ENCODE measurements at places on chromosomes 4 and X. TPM values are rescaled to one million over a fixed set of nuclear protein-coding genes. Genes with fewer than 3 reads are reported as not detected.

PDGFC gene
- not detected for total RNA-seq

IRS4 gene
- not detected for total RNA-seq

CLCN4 gene
- total RNA-seq, result 0.16 TPM

IBSP gene
- total RNA-seq, result not detected

CCDC158 gene
- not detected for total RNA-seq

RASL11B gene
- total RNA-seq, result 0.50 TPM

GLRA3 gene
- not detected for total RNA-seq

DNA sequence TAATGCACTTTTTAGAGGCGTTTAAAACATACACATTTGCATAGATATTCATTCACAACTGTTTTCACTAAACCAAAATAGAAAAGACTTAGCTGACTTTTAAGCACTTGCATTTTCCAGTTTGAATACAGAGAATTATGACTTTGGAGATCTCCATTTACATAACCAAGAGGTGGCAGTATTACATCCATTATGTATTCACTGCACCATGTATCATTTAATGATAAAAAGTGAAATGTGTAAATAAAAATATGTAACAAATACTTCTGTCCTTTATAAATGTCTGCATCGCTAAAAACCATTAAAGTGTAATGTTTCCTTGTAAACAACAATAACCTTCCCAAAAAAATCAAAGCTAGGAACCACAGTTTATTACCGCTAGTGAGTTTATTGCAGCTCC lies 413.2 kb downstream of the FGF13 start:
- no peak for DNase-seq

DNA sequence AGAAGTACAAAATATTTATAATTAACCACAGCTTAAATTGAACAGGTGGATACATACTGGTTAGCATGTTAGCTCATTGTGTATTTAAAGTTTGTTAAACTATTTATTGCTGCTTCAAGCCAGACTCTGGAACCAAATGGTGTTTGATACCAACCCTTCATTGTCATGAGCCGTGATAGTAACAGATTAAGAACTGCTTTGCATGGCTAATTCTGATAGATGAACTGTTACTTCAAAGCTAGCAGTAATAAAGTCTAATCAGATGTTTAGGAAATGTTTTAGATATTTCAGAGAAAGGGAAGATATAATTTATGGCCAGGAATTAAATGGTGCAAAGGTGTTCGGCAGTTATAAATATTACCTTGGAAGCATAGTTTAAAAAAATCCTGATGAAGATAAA lies 676.1 kb upstream of the ATOH1 start:
- no peak for DNase-seq

- peak; percentile 75 for DNase-seq
Observed at GRCh38 chrX:96684339-96685209, at the start of gene DIAPH2. TSS of gene DIAPH2 (plus strand) at chrX:96684842.

DNA sequence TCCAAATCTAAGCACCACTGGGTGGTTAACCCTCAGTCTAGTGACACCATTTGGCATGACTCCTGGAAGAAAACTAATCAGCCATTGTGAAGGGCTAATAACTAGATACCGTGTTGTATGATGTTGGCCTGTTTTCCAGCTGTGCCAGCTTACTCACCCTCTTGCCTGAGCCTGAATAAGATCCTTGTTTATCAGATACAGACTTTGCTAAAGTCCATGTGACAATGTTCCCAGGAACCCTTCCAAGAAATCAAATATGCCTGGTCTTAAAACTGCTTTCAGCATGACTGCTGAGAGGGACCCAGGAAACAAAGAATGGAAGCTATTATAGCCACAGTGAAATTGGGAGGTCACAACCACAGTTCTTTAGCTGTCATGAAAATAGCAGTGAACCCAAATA lies 640.8 kb upstream of the INTU start:
- no peak for DNase-seq

DNA sequence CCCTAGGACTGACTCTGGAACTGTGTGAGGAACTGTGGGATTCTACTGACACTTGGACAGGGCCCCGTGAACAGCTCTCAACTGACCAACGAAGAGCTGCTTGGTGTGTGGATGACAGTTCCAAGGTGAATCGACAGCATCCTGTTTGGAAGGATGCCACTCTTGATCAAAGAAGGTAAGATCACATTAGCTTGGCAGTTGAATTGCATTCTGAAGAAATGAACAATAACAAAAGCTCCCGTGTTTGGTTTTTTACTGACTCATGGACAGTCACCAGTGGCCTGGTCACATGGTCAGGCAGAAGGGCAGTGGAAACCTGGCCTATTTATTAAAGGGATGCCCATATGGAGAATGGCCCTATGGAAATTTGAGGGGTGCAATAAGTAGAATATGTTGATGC lies 33.1 kb upstream of the GPR34 start:
- no peak for DNase-seq

DNA sequence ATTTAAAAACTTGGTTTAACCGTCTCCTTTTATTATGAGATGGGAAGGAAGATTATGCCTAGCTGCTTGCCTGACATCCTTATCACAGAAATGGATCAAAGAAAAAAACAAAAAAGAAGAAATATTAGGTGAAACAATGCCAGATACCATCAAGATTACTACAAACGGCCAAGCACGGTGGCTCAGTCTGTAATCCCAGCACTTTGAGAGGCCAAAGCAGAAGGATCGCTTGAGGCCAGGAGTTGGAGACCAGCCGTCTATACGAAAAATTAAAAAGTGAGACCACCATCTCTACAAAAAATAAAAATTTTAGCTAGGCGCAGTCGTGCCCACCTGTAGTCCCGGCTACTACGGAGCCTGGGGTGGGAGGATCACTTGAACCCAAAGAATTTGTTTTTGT lies 2.3 kb downstream of the FRYL start:
- no peak for DNase-seq

GRCh38 chr4:5069901-5070300 lies 18.6 kb downstream of the STK32B start:
- no peak for DNase-seq

DNA sequence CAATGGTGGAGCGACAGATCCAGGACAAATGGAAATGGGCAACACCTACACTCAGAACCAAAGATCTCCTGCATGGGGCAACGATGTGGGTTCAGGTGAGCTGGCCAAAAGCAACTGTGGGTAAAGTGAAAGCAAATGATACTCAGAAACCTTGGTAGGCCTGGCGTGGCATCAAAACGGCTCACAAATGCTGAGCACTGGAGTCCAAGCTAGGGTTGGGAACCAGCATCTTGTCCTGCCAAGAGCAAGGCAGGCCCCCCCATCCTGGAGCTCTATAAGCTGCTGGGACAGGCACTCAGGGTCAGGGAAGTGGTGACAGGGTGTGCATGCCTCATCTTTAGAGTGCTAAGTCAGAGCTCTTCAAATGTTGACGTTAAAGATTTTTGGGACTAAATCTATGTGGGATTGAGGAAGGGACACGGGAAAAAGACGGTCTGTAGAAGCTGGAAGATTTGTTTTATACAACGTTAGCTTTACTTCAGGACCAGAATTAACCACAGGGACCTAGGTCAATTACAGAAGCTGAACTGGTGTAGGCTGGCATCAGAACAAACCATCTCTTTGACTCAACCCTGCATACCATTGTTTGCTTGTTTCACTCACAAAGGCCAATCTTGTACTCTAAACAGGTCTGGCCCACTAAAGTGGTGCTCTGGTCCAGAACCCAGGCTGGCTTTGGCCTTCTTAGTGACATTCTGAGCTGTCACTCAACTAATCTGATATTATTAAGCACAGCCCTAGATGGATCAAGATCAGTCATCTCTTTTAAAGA lies 10.7 kb downstream of the ATP8A1 start:
- no peak for DNase-seq

- DNase-seq, result no peak
Observed at GRCh38 chrX:118865231-118865630, 41.6 kb downstream of the ZCCHC12 start.

DNA sequence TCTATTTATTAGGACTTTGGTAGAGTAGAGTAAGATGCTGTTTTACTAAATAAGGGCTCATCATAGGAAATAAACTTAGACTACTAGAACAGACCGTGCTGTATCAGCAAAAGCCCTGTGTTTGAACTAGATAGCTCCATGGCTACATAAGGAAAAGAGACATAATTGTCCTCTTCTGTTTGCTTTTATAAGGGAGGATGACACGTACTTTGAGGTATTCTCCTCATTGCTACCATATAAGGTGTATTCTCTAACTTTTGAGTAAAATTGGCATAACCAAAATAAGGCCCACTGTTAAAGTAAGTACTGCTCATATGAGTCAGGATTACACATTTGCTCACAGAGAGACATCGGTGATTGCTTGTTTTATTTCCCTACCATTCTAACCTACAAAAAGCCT lies 64.3 kb downstream of the PDLIM5 start:
- DNase-seq, result no peak

DNA sequence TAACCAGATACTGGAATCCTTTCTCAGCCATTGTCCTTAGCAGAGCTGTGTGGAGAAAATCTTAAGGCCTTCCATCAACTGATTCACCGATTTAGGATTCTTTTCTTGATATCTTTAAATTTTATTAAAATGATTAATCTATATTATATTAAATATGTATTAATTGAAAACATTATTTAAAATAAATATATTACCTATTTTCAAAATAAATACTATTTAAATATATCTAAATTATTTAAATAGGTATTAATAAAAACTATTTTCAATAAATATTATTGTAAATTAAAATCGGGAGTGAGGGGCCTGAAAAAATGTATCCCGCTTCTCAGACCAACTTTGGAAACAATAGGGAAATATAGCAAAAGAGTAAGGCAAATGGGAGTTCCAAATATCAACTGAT lies 94.0 kb upstream of the HPF1 start:
- DNase-seq, result no peak

- DNase-seq, result no peak
Observed at GRCh38 chr4:90727938-90728337, 600.7 kb downstream of the CCSER1 start.
